ENCODE measurements at places on chromosomes 6 and 20.
A peak's percentile ranks its signal among the peaks of the same experiment; 100 is the strongest.

GRCh38 chr20:62148908-62149314 lies 5.3 kb downstream of the SS18L1 start:
- no peak for DNase-seq

GRCh38 chr6:136803608-136804007 lies 11.3 kb upstream of the MAP3K5 start:
- DNase-seq: no peak

- DNase-seq: no peak
Observed at GRCh38 chr6:149037051-149037671, 280.4 kb upstream of the TAB2 start.

DNA sequence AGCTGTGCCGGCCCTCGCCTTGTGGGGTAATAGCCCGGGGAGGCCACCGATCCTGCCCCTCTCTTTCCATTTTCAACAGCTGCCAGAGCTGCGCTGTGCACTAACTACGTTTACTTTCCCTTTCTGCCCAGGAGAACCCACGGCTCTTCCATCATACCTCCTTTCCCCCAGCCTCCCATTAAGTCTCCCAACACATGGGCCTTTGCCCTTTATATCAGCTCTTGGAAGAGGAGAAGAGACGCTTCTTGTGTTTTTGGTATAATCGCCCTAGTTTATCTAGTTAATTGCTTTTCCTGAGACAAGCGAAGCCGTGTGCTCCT lies 637 bp downstream of the UBR2 start:
- DNase-seq: no peak

- DNase-seq: no peak
Observed at GRCh38 chr6:33380272-33380981, 11.2 kb upstream of the KIFC1 start.

GRCh38 chr6:69980624-69981023 lies 114.3 kb downstream of the COL19A1 start:
- DNase-seq: no peak

GRCh38 chr6:109465772-109466171 lies 10.2 kb upstream of the MICAL1 start:
- DNase-seq: no peak

DNA sequence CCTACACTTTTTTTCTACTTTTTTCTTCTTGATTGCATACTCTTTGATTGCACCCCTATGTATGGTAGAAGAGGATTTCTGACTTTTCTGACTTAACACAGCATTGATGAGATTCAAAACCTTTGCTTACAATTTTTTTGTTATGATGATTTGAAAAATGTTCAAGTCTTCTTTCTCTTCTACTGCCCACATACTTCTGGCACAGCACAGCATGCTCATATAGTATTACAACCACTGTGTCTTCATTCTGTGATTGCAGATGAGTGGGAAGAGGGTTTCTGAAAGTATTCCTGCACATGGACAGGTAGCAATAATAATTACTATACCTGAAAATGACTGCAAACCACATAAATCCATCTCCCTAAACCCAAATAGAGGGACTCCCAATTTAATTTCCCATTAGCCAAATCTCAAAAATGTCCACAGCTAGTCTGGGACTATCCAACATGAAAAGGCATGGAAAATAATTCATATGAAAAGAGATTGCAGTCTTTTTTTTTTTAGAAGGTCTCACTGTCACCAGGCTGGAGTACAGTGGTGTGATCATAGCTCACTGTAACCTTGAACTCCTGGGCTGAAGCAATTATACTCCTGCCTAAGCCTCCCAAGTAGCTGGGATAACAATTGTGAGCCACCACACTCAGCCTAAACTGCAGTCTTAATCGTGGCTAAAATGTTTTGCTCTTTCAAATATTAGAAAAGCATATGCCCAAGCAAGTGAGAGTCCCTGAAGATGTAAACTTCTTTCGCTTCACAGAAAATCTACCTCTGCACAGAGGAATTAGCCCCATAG lies 15.9 kb upstream of the TENT5A start:
- DNase-seq: no peak

- no peak for DNase-seq
Observed at GRCh38 chr20:22821081-22821727, 213.9 kb upstream of the SSTR4 start.

- DNase-seq: no peak
Observed at GRCh38 chr6:135117413-135117968, 62.9 kb upstream of the HBS1L start.

GRCh38 chr6:56292505-56293181 lies 45.3 kb upstream of the COL21A1 start:
- DNase-seq: no peak

DNA sequence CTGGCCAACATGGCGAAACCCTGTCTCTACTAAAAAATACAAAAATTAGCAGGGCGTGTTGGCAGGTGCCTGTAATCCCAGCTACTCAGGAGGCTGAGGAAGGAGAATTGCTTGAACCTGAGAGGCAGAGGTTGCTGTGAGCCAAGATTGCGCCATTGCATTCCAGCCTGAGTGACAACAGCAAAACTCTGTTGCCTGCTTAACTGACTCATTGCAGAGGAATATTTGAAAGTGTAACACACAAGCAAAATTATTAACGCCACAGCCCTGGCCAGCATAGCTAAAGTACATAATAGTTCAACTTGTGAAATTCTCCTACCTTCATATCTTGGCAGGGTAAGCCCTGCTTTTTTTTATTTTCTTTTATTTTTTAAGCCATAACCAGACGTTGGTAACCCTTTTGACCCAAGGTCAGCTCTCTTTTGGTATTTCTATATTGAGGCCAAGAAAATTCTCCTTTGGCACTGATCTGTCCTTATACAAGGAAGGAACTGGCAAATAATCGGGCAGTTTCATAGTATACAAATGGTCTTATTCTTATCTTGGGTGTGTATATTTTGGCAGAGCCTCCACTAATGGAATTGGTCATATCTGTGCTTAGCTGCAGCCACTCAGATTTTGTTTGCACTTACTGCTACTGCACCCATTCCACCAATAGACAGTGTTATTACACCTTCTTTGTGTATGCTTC lies 4.0 kb upstream of the ADGRF5 start:
- no peak for DNase-seq

GRCh38 chr6:34872332-34872731 lies 15.5 kb downstream of the TAF11 start:
- no peak for DNase-seq

GRCh38 chr20:7990385-7990784 lies 29.2 kb downstream of the TMX4 start:
- DNase-seq: no peak

DNA sequence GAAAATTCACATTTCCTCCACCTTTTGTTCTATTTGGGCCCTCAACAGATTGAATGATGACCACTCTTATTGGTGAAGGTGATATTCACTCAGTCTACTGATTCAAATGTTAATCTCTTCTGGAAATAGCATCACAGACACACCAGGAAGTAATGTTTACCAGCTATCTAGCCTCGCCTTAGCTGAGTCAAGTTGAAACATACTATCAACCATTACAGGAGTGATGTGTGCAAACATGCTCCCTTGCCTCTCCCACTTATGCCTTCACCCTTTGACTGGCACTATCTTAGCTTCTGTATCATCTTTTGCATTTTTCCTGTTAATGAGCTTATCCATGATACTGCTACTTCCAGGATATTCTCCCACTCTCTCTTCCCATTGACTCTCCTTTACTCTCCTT lies 191.9 kb downstream of the CENPW start:
- DNase-seq: no peak

DNA sequence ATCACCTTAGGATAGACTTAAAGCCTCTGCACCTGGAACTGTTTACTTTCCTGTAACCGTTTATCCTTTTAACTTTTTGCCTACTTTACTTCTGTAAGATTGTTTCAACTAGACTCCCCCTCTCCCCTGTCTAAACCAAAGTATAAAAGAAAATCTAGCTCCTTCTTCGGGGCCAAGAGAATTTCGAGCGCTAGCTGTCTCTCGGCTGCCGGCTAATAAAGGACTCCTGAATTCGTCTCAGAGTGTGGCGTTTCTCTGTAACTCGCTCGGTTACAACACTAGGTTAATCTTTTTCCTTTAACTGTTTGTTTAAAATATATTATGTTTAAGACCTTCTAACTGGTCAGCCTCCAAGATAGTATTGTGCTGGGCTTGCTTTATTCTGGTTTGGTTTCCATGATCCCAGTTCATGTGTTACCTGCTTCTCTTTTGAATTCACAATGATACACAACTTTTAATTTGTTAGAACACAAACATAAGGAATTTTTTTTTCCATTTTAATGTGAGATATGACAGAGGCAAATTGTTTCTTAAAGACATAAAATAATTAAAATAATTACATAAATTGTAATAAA lies 8.7 kb upstream of the NQO2 start:
- DNase-seq: peak; percentile 6

DNA sequence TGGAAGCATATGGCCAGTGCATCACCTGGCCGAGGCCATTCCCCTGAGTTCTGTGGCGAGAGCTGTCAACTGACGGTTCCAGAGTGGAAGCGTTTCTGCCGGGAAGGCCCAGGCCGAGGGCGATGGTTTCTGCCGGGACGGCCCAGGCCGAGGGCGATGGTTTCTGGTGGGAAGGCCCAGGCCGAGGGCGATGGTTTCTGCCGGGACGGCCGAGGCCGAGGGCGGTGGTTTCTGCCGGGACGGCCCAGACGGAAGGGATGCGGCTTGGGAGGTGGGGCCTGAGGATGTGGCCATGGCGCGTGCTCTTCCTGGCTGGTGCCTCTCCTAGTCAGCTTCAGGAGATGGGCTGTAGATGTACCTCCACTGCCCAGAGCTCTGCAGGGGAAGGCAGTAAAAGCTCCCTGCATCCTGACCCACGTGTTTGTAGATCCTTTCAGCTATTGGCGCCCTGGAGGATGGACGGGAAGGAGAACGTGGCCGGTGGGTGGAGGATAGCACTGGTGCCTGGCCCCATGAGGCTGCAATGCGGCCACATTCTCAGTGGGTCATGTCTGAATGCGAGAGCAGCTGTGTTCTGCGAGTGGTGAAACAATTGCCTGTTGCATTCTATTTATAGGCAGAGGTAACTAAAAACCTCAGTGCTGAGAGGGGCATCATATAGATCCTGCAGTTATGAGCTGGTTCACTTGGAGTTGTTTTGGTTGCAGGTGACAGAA lies 12.8 kb downstream of the TPD52L2 start:
- no peak for DNase-seq

DNA sequence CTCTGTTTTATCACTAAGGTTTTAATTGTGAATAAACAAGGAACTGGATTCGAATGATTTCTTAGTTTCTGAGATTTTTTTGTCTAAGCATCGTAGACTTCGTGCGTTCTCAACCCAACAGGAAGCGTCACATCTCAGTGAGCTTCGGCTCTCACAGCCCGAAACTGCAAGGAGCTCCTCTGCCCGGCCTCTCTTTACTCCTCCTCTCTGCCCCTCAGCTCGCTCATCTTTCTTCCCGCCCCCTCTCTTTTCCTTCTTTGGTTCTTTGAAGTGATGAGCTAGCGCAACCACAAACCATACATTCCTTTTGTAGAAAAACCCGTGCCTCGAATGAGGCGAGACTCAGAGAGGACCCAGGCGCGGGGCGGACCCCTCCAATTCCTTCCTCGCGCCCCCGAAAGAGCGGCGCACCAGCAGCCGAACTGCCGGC lies 480 bp upstream of the NT5E start:
- DNase-seq: peak; percentile 24

DNA sequence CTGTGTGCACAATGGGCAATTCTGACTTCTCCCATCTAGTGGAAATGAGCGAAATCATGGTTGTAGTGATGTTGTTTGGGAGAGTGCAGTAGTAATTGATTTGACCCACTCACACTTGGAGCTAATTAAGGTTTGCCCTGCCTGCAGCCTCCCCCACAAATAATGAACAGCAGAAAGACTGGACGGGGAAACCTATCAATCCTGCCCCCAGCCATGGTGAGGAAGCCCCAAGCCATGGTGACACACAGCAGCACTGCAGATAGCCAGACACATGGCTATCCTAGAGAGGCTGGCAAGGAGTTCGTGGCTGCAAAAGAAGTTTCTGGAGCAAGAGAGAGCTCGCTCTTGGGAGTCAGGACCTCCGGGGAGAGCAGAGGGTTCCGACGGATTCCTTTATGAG lies 27.8 kb downstream of the SAYSD1 start:
- DNase-seq: no peak

GRCh38 chr20:44199877-44200276 lies 10.7 kb downstream of the OSER1 start:
- no peak for DNase-seq

GRCh38 chr6:155395339-155395738 lies 60.3 kb downstream of the NOX3 start:
- no peak for DNase-seq

DNA sequence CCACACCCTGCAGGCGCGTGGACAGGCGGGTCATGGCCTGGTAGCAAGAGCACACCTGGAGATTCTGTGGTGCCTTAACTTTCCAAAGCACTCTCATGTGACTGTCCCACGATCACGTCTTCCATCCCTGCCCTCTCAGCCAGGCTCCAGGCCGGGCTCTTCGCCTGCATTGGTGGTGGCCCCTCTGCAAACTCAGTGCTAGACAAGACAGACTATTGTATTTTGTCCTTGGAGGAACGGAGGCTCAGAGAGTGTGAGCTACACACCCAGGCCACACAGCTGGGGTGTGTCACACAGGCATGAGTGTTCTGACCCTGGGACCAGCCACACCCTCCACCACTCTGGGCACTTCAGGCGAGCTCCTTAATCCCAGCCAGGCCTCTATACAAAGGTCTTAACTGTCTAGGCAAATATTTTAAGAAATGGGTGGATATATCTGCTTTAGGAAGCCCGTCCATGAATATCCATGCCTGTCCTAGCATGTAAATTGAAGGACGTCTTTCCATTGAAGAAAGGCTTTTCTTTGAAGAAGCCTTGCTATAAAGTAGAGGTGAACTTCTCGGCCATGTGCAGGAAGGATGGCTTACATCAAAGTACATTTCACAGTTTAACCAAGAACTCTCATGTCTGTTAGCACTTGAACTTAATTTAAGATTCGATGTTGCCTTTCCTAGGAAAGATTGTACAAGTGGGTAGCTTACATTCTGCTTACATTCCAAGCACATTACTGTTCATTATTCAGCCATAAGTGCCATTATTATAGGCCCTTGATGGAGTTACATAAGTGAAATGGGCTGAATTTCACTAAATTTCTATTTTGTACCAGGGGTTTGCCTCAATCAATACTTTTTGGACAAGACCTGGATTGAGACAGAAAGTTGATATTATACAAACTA lies 263.9 kb downstream of the DLL1 start:
- no peak for DNase-seq

DNA sequence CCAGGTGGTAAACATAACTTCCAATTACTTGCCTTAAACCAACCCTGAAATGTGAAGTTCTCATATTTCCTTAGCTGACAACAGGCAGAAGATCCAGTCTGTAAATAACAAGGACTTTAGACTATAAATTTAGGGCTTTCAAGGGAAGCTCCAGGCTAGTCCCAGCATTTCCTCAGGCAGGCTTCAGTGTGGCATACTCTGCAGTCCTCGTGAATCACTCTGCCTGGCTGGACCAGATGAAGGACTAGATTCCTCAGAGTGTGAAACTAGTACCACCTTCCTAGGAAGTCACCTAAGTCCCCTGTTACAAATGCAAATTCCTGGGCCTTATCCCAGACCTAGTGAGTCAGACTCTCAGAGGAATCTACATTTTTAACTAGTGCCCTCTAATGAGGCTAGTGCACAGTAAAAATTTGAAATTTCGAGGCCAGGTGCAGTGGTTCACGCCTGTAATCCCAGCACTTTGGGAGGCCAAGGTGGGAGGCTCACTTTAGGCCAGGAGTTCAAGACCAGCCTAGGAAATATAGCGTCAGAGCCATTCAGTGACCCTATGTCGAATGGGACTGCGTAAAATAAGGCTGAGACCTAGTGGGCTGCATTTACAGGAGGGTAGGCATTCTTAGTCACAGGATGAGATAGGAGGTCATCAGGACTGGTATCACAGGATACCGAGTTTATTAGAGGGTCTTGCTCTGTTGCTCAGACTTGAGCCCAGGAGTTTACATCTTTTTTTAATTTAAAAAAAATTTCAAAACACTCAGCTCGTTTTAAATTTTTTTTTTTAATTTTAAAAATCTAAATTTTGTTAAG lies 279.6 kb upstream of the JARID2 start:
- no peak for DNase-seq

Measured in CD4-positive, alpha-beta T cell treated with Interleukin-4 for 4 hours (primary cell).